ENCODE measurements at places on chromosomes 3 and 15.

DNA sequence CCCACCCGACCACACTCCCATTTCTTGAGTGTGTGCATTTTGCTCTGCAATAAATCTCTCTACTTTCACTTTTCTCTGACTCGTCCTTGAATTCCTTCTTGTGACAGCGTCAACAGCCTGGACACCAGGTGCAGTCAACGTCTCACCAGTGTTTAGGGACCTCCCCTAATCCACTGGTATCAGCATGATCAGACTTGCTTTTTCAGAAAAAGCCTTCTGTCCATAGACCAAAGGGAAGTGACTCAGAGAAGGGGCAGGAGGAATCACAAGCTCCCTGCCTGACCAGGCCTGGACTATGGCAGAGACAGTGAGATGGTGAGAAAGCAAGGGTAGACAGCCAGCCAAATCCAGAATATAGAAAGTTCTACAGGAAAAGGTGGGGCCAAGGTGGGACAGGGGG, 15.5 kb downstream of the CCR5 start:
- DNase-seq = no peak

DNA sequence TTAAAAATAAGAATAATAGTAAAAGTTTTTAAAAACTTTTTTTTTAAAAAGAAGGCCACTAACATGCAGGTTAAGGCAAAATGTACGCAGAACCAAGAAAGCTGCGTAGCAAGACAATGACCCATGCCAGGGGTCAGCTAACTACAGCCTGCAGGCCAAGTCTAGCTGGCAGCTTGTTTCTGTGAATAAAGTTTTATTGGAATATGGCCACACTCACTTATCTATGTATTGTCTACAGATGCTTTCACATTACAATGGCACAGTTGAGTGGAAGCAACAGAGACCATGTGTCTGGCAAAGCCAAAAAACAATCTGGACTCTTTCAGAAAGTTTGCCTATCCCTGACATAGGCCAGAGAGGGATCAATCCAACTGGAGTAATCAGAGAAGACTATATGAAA, 46.7 kb downstream of the WWTR1 start:
- DNase-seq = no peak

DNA sequence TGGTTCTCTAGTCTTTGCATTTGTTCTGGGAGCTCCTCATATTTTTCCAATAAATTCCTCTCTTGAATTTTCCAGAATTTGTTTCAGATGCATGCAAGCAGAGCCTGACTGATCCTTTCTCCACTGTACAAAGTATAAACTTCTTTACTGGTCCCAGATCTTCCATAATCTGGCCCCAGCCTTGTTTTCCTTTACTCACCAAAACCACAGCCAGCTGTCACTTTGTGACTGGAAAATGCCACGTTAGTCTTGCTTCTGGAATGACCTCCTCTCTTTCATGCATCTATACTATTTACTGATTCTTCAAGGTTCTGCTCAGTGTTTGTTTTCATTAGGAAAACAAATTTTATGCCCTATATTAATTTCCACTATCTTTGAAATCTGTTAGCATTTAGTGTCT, 60.4 kb upstream of the SPPL2A start:
- DNase-seq = no peak

GRCh38 chr3:81249540-81250029, 511.9 kb downstream of the GBE1 start:
- no peak for DNase-seq

- no peak for DNase-seq
Measured at GRCh38 chr15:31557899-31558298, 231.3 kb downstream of the KLF13 start.

GRCh38 chr3:138560501-138560900, 33.6 kb downstream of the CEP70 start:
- DNase-seq = no peak

GRCh38 chr3:110755345-110755744, 316.3 kb upstream of the NECTIN3 start:
- DNase-seq = no peak

DNA sequence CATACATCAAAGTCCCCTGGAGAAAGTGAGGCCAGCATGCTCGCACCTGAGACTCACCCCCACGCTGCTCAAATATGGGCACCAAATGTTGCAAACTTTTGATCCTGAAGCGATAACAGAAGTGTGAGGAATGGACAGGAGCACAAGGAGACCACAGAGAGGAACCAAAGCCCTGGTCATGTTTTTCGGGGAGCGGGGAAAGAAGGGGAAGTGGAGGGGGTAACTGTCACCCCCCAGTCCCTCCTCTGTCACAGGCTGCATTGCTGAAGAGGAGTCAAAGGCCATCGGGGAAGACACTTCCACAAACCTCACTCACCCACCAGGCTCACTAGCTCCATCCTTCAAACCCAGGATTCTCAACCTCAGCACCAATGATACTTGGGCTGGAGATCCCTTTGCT, 182.4 kb downstream of the UACA start:
- DNase-seq = no peak

DNA sequence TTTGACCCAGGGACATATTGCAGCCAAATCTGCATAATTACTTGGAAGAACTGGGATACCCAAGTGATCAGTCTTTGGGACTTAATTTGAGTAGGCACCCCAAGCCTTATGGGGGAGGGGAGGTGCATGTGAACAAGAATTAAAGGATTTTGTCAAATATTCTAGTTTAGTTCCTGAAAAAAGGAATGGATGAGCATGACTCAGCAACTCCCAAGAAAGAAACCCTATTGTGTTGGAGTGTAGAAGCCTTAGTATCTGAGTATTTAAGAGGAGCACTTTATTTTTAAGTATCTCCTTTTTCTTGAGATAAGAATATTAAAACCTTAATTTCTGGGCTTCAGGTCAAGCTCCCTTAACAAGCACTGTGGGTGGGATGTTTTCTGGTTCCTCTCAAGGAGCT, 222.4 kb downstream of the CD47 start:
- DNase-seq = no peak

GRCh38 chr3:172186607-172187006, 147.2 kb downstream of the FNDC3B start:
- DNase-seq = no peak

- no peak for DNase-seq
Measured at GRCh38 chr3:16190704-16191103, 16.2 kb downstream of the GALNT15 start.

DNA sequence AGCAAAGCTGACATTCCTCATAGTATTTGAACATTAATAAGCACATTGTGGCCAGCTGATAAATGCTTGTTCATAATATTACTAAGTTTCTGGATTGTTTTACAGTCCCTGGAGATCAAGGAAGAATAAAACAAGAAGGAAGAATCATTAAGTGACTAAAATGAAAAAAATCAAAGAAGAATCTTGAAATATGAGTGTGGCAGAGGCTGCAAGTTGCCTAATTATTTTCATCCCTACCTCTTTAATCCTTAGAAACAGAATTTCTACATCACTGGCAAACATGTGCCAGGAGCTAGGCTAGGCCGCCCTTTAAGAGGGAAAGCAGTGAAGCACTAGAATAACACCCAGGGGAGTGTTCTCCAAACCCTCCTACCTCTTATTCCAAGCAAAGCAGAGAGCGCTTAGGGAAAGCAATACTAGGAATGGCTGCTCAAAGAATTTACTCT, 98.9 kb downstream of the MAGI1 start:
- no peak for DNase-seq

- no peak for DNase-seq
Measured at GRCh38 chr15:36595611-36596010, 16.2 kb downstream of the CDIN1 start.

DNA sequence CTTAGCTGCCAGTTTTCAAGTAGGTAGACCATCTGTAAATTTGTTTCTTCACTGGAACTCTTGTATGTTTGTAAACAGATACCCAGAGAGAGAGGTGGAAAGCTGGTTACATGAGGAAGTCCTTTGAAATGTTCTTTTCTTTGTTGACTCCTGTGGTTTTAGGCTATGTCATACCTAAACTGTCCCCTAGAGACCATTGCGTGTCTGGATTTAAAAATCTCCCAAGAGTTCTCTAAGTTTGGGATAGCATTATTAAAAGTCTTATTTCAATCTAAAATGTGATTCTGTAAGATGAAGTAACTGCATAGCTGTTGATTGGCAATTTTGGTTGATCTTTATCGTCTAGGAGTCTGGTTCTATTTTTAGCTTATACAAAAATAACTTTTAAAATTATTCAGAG, 127.2 kb downstream of the GHSR start:
- DNase-seq = no peak

DNA sequence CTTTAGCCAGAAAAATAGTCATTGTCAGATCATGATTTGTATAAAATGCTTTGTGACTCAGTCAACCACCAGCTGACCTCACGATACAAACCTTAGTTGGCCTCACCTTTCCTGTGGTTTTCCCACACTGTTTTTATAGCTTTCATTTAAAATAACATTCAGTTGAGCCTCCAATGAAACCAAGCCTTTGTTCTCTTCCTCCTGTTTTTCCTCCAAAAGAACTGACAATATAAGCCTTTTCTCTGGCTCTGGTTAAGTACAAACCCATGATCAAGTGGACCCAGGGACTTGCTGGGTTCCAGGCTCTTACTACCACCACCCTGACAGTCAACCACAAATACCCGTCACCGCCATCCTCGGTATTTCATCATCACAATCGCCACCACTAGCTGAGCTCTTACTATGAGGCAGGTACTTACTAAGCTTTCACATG, 81.7 kb downstream of the TAMM41 start:
- no peak for DNase-seq

DNA sequence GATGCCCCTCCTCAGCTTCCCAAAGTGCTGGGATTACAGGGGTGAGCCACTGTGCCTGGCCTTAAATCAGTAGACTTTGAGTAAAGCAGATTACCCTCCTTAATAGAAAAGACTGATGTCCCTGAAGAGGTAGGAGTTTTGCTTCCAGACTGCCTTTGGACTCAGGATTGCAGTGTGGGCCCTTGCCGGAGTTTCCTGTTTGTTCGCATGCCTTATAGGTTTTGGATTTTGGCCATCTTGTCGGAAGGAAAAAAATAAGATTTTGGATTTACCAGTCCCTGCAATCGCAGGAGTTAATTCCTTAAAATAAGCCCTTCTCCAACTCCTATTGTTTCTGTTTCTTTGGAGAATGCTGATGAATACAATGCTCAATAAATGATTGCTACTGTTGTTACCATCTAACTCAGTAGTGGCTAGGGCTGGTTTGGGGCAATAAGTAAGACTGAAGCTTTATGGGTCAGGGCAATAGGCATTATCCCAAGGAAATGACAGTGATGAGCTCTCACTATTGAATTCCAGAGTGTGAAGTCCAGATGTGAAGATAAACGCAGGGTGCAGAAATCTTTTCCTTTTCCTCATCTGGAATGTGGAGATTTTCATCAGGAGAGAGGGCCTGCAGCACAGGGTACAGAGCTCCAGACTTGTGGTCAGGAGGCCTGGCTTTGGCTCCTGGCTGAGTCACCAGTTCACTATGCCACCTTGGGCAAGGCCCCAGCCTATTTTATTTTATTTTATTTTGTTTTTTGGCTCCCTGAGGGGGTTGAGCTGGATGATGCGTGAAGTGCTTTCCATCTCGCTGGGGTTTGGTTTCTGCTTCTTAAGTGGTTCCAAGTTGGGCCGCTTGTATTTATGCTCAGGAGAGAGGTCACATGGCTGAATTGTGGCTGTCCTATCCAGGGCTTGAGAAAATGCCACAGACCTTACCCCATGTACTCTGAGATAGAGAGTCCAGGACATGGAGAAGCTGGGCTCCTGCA, 25.3 kb downstream of the FOXL2 start:
- DNase-seq = no peak

- no peak for DNase-seq
Measured at GRCh38 chr15:38781196-38781595, 216.6 kb upstream of the RASGRP1 start.

DNA sequence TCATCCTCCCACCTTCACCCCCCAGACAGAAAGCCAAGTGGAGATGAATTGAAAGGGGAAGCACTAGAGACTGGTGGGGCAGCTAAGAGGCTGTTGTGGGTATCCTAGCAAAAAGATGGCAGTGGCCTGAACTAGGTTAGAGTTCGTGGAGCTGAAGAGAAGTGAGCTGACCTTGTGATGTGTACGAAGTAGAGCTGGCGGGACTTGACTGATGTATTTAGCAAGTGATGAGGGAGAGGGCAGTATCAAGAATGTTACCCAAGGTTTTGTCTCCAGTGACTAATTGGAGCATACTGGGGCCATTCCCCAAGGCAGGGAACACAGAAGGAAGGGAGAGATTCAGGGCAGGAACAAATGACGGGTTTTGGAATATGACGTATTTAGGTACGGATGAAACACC, 50.0 kb upstream of the CP start:
- no peak for DNase-seq

Measured in natural killer cell (primary cell).